ENCODE measurements at places on chromosomes 5 and 9.

GRCh38 chr5:165227515-165227914, 1722.1 kb downstream of the MAT2B start:
- no peak for DNase-seq

DNA sequence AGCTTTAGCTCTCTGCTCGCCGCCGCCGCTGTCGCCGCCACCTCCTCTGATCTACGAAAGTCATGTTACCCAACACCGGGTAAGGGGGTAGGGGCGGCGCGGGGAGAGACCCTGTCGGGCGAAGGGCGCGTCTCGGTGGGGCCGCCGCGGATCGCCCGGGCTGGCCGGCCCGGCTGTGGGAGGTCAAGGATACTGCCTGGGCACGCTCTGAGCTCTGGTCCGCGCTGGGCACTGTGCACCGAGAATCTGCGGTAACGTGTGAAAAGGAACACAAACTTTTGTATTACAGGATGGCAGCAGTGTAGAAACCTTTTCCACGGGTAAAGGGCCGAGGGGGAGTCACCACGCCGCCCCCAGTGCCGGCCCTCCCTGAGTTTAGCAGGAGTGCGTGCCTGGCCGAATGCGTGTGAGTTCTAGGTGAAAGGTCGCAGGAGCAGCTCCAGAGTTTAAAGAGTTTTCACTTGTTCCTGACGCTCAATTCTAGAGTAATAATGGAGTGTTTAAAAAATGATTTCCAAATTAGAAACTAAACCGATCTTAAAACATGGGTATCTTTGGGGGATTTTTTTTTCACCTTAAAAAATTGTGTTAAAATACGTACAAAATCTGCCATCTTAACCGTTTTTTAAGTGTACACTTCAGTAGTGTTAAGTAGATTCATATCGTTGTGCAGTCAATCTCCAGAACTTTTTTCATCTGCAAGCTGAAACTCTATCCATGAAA, at the start of gene HSDL2:
Gene HSDL2 (plus strand): TSS at position 7 of the 723 bp plus-strand sequence. CDS start 56 bp downstream, at position 63.
- peak; percentile 51 for DNase-seq

DNA sequence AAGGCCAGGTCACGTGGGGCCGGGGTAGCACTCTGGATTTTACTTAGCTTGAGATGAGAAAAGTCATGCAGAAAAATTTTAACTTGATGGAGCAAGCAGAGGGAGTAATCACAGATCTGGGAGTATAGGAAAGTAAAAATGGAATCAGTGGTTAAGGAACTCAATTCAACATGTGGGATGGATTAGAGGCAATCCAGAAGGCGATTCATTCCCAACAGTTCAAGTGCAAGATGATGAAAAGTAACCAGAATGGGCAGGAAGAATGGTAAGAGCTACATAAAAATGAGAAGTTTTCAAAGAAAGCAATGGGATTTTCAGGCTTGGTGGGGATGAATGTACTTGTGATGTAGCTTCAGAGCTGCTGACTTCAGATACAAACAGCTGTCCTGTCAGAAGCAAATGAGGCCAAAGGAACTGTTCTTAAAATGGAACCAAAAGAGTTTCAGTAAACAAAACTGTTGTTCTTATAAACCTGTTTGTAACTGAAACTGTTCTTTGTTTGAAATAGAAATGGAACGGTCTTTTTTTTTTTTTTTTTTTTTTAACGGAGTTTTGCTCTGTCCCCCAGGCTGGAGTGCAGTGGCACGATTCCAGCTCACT, 5.6 kb upstream of the SEC24A start:
- no peak for DNase-seq

GRCh38 chr9:134343637-134344036, 17.4 kb downstream of the RXRA start:
- no peak for DNase-seq

GRCh38 chr5:90810211-90810610, 251.6 kb downstream of the ADGRV1 start:
- no peak for DNase-seq

GRCh38 chr5:150082889-150083288, 3.5 kb downstream of the CSF1R start:
- DNase-seq, result no peak

DNA sequence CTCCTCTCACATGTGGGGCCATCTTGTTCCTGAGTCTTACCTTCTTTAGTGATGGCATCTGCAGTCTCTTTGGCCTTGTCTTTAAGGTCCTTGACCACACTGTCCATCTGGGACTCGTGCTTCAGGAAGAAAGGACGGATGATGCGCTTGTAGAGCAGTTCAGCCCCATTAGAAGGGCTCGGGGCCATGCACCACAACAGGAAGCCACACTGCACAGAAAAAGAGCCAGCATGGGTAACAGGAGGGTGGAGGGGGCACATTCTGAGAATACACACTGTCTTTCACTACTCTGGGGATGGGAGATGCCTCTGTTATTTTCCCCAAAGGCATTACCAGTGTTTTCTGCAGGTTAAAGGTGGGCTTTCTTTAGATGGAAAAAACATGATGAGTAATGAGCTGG, 25.9 kb downstream of the SRP19 start:
- DNase-seq, result no peak
